ENCODE measurements at places on chromosomes 6 and 20.

DNA sequence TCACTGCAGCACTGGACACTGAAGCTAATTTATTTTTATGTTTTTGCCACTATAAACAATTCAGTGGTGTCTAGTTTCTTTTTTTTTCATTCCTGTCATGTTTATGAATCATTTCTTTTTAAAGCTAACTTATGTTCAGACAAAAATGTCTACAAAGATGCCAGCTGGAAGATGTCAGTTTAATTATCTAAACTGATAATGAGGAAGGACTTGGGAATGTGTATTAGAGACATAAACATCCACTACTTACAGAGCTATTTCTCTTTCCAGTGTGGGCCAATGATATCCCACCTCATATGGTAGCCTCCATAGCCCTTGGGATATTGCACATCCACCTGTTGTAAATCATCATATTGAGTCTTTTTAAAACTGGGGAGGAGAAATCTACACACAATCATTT, 132.1 kb upstream of the FAM184A start:
- no peak for DNase-seq

DNA sequence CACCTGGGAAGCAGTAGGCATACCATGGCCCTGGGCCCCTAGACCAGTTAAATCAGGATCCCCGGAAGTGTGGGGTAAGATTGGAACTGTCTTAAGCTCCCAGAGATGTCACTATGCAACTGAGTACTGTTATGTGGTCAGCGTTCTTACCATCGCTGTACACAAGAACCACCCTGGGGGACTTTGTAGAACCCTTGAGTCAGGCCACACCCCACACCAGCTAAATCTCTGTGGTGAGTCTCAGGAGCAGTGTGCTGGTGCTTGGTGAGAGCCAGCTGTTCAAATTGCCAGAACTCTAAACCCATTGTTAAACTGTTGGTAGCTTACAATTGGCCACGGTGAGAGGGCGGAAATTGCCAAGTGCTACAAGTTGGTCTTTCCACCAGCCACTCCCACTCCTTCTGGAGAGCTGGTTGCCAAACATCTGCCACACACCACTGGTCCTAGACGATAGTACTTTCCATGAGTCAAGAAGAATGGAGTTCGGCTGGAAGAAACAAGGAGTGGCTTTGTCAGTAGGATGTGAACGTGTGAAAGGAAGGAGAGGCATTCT, 80.5 kb upstream of the SYNDIG1 start:
- no peak for DNase-seq

DNA sequence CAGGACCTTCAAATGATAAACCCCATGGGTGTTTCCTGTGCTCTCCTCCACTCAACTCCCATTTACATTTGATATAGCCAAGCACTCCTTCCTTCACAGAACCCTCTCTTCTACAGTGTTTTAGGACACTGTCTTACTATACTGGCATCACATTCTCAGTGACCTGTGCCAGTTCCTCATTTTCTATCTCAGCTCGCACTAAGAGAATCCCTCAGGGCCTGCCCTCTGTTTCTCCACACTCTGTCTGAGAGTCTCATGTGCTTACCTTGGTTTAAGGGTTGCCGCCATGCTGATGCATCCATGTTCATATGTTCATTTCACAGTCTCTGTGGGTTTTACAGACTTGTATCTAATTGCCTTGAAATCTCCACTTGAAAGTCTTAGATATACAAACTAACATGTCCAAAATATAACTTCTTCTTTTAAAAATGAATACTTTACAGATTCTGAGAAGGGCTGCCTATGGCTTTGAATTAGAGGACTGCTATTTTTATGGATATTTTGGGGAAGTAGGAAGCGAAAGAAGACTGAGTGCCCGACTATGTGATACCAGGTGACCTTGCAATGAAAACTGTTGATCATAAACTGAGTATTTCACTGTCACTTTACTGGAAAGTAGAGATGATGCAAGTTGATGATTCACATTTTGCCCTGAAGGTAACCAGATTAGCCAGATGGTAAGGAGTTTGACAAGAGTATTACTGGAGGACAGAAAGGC, 153.1 kb upstream of the SIM1 start:
- no peak for DNase-seq

DNA sequence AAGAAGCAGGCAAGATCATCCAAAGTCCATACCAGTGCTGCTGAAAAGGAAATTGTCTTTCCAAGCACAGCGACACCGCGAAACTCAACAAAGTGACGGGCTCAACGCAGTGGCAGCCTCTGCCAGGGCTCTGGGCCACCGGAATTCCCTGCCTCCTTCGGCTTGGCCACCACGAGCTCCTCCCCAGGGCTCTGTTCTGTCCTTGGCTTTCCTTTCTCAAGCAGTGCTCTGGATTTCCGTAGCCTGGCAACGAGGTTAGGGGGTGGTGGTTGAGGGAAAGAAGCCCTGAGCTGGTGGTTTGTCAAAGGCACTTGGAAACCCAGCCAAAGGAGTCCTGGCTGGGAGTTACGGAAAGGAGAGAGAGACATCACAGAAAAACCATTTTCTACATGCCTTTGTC, 31.2 kb downstream of the PRR18 start:
- DNase-seq, result no peak

DNA sequence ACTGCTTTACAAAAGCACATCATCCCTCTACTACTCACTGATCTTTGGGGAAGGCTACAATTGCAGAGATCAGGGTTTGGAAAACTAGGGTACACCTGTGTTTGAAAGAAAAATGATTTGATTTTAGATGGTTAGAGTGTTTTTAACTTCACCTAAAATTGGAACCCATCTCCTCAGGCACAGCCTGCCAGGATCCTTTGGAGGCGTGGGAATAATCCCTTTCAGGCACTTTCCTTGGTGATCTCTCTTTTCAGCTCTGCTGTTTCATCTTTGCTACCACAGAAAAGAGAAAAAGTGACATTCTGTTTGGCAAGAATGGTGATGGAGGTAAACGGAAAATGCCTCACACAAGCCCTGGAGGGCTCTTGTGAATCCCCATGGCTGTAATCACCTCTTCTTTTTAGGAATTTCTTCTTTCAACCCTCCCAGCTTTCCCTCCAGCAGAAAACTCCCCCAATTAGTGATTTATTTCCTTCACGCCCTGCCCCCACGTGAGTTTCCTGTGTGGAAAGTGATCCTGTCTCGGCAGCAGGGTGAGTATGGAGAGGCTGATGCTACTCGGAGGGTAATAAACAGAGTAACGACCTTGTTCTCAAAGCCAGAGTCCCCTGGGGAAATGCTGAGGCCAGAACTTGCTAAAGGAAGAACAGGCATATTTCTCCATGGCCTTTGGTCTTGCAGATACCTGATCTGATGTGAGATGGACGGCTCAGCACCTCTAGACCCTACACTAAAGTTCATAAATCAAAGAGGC, 9.2 kb downstream of the KCNG1 start:
- DNase-seq, result no peak

DNA sequence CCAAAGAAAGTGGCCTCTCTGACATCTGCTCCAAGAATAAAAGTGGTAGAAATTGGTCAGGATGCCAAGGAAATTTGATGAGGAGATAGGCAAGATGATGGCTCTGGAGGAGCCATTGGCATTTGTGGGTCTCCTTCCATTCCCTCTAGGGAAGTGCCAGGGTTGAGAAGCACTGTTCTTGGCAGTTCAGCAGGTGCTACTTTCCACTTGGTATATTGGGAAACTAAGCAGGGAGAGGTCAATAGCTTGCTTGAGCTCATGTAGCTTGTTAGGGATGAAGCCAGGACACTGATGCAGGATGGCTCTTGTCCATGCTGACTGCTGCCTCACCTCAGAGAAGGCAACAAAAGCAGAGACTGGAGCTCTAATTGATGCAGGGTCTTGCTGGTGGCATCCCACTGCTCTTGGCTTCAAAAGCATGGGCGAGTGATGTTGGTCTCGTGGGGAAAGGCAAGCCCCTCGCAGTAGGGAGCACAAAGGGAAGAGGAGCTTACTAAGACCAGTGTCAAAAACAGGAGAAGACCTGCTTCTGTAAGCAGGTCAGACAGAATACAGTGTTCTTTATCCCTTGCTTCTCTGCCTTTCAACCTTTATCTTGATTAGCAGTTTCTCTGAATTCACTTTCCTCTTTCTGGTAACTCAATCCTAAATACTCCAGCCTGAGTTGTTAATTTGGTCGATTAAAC, 73.1 kb upstream of the RIPOR2 start:
- DNase-seq, result no peak

DNA sequence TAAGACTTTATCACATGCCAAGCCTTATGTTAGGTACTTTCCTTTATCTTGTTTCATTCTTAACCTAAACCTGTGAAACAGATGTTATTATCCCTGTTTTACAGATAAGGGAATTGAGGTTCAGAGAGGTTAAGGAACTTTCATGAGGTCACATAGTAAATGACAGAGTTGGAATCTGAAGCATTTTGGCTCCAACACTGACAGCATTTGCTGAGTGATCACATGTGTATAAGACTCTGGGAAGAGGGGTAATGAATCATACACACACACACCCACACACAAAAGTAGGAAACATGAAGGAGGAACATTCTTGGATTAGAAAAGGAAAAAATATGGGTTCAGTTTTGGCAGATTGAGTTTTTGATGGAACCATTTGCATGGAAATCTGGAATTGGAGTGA, 212.5 kb downstream of the GJA1 start:
- DNase-seq, result no peak

DNA sequence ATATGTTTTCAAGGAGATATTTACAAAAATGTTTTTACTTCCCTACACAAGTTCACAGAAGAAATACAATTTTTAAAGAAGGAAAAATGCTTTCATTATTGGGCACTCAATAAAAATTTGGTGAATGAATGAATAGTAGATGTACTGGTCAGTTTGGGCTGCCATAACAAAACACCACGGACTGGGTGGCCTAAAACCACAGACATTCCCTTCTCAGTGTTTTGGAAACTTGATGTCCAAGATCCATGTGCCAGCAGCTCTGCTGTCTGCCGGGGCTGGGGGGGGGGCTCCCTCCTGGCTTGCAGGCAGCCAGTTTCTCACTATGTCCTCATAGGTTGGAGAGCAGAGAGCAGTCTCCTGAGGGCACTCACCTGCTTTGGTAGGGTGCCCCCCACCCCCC, 62.0 kb downstream of the FAM120B start:
- DNase-seq, result no peak

DNA sequence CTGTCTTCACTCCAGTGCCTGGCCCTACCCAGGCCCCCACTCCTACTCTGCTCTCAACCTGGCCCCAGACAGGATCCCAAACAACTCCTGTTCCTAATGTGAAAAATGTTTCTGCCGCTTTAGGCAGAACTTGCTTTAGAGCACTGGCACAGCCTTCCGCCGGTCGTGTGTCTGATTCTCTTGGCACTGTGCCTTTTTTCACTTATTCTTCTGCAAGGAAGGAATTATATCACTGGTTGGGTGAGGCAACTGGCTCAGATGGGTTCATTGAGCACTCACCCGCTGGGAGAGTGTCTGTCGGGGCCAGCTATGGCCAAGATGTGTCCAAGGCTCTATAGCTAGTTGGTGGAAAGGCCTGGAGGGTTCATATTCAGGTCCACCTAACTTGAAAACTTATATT, 33.6 kb upstream of the HLA-A start:
- DNase-seq, result no peak

DNA sequence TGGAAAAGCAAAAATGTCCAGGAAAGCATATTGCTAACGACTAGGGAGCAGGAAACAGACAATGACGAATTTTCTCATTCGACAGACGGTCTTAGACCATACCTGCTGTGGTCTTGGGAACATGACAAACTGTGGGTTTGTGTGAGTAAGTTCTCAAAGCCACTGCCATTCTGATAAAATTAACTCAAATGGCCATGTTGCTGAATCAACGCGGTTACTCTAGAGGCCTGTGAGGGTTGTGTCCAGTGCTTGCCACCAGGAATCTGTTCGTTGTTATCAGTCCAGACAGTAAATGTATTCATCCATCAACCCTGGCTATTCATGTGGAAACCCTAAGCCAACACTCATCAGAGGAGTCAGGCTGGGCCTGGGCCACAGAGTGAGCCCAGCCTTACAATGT, 124.3 kb downstream of the MYLK4 start:
- no peak for DNase-seq

DNA sequence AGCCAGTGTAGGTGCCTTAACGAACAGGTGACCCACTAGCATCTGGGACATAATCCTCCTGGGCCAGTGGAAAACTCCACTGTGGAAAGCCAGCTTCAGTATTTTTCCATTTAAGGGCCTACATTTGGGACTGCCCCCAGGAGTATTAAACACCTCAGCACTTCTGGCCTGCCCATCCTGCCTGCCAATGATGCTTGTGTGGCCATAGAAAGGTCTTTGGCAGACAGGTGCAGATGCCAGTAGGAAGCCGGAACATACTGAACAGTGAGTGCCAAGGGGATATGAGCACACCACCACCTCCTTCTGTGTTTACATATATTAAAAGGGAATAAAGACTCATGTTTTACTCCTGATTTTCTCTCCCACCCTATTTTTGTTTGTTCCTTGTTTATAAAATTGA, 19.9 kb downstream of the MCM8 start:
- DNase-seq, result no peak

- no peak for DNase-seq
These were observed 198.5 kb upstream of the EYA4 start for GRCh38 chr6:133042550-133043120.

DNA sequence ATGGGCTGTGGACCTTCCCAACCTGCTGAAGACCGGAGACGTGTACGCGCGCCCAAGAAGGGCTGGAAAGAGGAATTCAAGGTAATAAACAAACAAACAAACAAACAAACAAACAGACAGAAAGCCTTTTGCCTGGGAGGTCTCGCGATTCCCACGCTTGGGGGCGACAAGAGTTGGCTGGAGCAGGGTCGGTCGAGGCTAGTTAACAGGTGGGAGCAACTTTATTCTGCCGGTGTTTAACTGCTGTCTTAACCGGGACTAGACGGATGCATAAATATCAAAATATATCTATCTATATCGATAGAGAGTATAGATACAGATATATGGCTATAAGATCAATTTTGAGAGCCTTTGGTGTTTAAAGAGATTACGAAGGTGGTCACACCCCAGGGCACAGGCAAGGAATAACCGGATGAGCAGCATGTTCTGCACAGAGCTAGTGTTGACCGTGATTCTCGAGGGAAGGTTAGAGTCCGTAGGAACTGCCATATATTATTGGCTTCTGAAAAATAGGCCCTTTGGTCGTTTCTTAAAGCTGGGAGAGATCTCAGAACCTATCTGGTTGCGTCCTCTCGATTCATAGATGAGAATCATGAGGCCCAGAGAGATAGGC, 514 bp downstream of the STMND1 start:
- DNase-seq, result no peak

DNA sequence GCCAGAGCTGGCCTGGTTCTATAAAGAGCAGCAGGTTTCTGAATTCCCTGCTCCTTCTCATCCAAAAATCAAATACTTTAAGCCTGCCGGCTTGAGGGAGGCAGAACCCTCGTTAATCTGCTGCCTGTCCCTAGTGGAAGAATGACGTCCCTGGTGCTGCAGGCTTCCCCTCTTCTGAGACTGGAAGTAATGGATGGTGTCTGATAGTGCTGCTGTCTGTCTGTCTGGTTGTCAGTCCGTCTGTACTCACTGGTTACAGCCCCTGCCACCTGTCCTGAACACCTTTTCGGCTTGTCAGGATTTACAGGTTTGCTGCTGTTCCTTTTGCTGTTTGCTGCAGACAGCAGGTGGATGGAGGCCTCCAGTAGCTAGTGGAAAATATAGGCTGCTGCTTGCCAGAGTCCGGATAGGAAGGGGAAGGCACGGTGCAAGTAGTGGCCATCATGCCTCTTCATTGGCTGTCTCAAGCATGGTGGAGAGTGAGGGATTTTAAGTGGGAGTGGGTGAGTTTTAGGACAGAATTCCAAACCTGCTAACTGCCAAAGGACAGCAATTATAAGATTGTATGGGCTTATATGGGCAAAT, 2.5 kb downstream of the RIMS1 start:
- no peak for DNase-seq
